ENCODE measurements at places on chromosomes 4 and X. TPM values are rescaled to one million over a fixed set of nuclear protein-coding genes. Genes with fewer than 3 reads are reported as not detected.

SLC4A4 gene
- 3.2 TPM for total RNA-seq

SH2D1A gene
- total RNA-seq: 0.74 TPM

ZNF157 gene
- total RNA-seq: not detected

ZCCHC18 gene
- 1.2 TPM for total RNA-seq

NLGN4X gene
- 2.5 TPM for total RNA-seq

GRCh38 chr4:57182132-57182874 is 72.1 kb upstream of the IGFBP7 start:
- no peak for DNase-seq

DNA sequence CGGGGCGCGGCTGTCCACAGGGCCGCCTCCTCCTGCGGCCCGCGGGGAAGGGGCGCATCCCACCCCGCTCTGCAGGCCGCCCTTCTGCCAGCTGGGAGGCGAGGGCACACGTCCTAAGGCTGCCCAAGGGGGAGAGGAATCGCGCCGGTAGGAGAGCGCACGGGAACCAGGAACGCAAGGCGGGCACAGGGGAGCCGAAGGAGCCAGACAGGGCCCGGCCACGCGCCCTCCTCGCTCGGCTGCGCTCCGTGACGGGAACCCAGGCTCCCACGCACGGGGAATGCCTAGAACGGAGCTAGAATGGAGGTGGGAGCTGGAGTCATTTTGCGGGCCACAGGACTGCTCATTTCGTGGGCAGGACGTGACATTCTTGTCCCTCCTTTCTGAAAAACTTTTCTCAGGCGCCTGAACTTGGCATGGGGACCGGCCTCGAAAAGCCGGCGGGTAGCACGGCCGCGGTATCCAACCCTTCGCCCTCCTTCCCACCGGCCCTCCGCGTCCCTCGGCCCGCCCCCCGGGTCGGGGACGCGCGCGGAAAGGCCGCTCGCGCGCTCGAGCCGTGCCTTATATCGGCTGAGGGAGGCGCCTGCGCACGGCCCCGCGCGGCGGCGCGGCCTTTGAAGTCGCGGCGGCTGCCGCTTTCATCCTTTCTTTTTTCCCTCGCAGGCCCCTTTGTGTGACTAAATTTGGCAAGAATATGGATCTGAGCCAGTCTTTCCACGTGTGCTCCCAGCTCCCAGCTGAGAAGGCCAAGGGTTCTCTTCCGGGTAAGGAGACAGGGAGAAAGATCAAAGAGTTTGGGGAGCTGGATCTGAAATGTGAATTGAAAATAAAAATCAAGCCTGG is 4.2 kb upstream of the LEF1 start:
- no peak for DNase-seq

DNA sequence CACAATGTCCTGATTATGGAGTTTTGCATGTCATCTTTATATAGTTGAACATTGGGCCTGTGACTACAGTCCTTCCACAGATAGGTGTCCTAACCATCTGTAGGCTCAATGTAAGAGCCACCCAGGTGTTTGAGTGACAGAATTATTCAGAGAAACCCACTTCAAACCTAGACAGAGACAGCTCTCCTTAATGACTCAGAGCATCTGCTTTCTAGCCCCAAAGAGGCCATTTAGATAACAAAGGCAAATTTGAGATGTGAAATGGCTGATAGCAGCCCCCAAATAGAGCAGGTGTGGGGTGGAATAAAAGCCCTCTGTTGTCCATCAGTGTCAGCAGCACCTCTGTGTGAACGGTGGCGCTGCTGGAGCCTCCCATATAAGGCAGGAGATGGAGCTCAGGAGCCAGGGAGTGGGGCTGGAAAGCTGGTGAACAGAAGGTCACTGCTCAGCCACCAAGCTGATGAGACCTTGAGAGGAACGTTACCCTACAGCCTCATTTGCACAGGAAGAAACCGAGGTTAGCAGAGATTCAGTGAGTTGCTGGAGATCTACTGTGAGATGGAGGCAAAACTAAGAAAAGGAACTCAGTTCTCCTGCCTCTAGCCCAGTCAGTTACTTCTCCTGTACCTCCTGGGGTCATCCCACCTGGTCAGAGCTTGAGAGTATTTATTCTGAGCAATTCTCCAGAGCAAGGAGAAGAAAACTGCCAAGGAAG is 153.3 kb upstream of the LNX1 start:
- DNase-seq: no peak

GRCh38 chrX:129877401-129877800 is 28.6 kb upstream of the UTP14A start:
- DNase-seq: no peak

GRCh38 chr4:121041307-121042090 is 30.8 kb downstream of the NDNF start:
- DNase-seq: no peak
